ENCODE measurements at places on chromosomes 13 and 19.
A peak's percentile ranks its signal among the peaks of the same experiment; 100 is the strongest.

GRCh38 chr13:73722120-73722519, 412.1 kb downstream of the KLF12 start:
- peak; percentile 55 for DNase-seq

- no peak for DNase-seq
These were observed 62.3 kb downstream of the KCTD15 start for GRCh38 chr19:33859016-33859415.

DNA sequence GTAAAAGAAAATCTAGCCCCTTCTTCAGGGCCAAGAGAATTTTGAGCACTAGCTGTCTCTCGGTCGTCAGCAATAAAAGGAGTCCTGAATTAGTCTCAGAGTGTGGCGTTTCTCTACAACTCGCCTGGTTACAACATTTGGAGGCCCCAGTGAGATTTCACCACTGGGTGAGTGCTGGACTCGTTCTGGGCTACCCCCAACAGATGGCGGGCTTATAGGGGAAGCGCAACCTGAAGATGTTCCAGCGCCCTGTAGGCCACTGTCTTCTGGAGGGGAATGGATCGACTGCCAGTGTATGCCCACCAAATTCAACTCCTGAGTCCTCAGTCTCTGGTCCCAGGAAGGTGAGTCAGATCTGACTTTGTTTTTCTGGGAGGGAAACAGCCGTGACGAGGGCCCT, 11.7 kb upstream of the ZNF181 start:
- peak; percentile 6 for DNase-seq

DNA sequence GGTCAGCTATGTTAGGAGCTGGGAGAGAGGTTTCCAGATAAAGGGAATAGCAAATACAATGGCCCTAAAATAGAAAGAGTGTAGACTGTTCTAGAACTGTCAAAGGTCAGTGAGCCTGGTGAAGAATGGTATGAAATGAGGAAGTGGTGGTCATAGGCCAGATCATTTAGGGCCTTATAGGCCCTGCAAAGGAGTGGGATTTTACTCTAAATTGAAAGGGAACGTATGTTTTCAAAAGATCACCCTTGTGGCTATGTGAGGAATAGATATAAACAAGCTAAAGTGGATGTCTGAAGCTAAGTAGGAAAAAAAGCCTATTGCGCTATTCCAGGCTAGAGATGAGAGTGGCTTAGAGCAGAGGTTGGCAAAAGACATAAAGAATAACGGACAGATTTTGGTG, 70.7 kb upstream of the TDRD3 start:
- no peak for DNase-seq

DNA sequence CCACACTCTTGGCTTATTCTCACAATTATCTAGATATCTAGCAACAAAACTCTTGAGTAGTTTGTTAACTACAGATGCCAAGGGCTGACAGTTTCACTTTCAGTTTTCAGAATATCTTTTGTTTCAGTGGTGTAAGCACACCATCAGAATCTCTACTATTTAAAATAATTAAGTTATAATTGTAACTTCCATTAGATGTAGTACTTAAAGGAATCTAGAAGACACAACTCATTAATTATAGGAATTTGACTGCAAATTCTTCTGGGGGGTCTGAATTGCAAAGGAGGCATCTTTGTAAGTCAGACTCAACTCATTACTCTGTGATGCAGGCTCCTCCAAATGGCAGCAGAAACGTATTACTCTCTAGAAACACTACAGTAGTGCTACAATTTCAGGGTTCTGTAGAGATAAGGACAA, 44.9 kb upstream of the USPL1 start:
- peak; percentile 65 for DNase-seq

GRCh38 chr19:49590971-49591730, at the start of gene PRR12:
PRR12 (plus strand) TSS chr19:49591182; CDS start chr19:49591655, 473 bp downstream.
- peak; percentile 83 for DNase-seq

DNA sequence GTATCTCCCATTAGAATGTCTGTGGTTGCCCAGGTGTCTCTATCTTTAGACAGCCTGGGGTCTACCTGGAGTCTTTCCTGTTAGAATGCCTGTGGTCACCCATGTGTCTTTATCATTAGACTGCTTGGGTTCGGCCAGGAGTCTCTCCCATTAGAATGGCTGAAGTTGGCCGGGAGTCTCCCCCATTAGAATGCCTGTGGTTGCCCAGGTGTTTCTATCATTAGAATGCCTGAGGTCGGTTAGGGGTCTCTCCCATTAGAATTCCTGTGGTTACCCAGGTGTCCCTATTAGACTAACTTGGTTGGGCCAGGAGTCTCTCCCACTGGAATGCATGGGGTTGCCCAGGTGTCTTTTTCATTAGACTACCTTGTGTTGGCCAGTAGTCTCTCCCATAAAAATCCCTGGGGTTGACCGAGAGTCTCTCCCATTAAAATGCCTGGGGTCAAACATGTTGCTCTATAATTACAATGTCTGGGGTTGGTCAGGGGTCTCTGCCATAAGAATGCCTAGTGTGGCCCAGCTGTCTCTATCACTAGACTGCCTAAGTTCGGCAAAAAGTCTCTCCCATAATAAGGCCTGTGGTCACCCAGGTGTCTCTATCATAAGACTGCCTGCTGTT, 1448.7 kb downstream of the UQCRFS1 start:
- DNase-seq = no peak

- DNase-seq = no peak
These were observed 68.2 kb downstream of the CDADC1 start for GRCh38 chr13:49315756-49316482.

DNA sequence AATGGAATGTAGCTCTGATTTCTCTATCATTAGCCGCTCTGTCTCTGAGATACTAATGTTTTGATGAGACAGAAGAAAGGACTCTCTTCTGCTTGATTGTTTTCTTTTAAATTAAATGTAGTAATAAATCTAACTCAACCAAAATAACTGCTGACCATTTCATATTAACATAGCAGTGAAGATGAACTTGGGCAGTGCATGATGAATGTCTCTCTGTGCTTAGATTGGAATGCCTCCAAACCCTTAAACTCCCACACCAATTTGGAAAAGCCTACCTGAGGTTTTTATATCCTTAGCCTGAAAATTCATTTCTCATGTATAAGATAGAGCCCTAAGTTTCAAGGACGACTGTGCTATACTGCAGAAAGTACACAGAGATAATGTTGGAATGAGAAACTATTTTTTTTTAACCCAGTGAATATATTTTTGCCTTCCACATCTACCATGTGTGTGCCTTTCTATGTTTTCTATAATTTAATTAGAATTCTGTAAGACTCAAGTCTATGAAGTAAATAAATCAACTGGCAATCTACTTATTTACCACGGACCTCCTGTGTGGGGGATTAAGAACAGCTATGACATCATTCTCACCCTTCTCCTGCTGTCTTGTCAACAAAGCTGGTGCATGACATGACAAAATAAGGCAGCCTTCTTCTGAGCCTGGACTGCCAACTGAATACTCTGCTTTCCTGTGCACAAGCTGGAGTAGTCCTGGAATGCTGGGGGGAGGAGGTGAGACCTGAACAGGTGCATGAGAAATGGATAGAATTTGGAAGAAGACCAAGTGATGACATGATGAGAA, 155.5 kb downstream of the FGF9 start:
- no peak for DNase-seq

DNA sequence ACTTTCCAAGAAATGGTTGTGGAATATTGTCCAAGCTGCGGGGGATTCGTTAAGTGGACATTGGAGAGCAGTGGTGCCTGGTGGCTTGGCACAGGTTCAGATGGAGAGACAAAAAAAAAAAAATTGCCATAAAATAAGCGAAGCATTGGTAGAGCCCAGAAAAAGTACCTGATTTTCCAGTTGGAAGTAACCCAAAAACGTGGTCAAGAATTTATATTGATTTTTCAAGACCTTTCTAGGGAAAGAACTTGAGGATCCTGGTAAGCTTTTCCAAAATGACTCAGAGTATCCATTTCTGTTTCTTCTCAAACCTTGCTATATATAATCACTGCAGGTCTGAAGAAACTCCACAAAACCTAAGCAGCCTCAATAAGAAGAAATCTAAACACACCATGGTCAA, 94.6 kb downstream of the ING1 start:
- no peak for DNase-seq

- no peak for DNase-seq
These were observed 828.1 kb downstream of the PCDH9 start for GRCh38 chr13:66402066-66402465.

DNA sequence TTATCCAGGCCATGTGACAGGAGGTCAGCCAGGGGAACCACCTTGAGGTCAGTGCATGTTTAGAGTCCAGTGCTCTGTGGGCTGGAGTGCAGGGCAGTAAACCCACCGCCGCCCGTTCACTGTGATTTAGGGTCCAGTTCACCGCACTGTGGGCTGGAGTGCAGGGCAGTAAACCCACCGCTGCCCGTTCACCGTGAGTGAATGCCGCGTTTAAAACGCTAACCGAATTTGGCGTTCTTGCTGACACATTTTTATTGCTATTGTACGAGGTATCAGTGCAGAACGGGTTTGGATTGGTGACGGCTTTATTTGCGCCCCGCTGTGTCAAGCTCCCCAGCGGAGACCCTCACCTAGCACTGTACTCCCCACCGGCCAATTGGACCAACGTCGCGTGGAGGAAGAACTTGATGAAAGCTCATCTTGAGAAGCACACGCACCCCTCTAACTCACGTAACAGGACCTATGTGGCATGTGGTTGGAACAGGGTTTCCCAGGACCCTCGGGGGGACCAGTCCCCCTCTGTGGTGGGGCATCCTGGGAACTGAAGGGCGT, 27.9 kb downstream of the C13orf46 start:
- no peak for DNase-seq

GRCh38 chr19:1032264-1032867, 6.0 kb downstream of the CNN2 start:
- DNase-seq = no peak

GRCh38 chr13:73304442-73304841, 245.6 kb downstream of the KLF5 start:
- DNase-seq = no peak

GRCh38 chr13:51607165-51607564, 22.9 kb downstream of the WDFY2 start:
- no peak for DNase-seq

GRCh38 chr19:6362351-6362801, 1.0 kb downstream of the CLPP start:
- no peak for DNase-seq

DNA sequence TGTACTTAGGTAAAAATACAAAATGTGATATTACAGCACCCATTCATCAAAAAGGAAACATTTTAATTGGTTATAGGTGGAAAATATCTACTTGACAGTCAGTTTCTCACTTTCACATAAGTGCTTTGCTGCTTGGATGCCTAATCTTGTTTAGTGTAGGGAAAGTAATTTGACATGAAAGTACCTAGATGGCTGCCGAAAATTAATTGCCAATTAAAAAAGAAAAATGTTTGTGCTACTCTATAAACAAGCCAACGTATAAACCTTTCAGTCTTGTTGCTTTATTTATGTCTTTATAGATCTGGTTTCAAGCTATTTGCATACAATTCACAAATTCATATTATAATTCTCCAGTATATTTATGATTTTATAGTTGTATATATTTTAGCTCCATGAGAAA, 729.9 kb downstream of the DACH1 start:
- no peak for DNase-seq

- no peak for DNase-seq
These were observed 24.4 kb upstream of the CACNA1A start for GRCh38 chr19:13530720-13531119.
